ENCODE measurements at places on chromosomes 12 and 14.

DNA sequence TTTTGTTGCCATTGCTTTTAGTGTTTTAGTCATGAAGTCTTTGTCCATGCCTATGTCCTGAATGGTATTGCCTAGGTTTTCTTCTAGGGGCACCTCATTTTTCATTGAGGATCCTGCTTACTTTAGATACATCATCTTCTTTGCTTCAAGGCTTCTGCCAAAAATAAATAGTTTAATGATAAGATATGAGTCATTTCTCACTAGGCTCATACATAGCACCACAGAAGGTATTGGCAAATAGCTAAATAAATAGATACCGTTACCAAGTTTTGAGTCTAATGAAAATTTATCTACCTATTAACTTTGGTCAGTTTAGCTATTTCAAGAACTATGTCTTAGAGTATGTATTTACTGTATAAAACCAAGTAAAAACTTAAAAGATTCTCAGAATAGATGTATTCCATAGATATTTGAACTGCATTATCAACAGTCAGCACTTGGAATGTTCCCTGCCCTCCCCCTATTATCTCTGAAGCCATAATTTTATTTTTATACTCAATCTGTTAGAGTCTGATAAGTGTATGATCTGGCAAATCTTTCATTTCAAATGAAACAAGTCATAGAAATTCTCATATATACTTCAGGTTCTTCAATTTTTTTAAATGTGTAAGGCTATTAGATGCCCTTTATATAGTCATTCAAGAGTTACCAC lies 310.2 kb downstream of the CCDC91 start:
- no peak for DNase-seq

- DNase-seq: no peak
These were observed 4.7 kb upstream of the SLC2A13 start for GRCh38 chr12:40110586-40110985.

GRCh38 chr12:116777245-116777644 lies 39.1 kb downstream of the RNFT2 start:
- DNase-seq: no peak

GRCh38 chr12:105939181-105939721 lies 199.5 kb downstream of the NUAK1 start:
- DNase-seq: no peak

- no peak for DNase-seq
These were observed 243.2 kb downstream of the ANO6 start for GRCh38 chr12:45458854-45459807.

GRCh38 chr14:23110579-23111365 lies 6.0 kb upstream of the CIROP start:
- DNase-seq: no peak

- DNase-seq: no peak
These were observed 6.9 kb upstream of the NUDT14 start for GRCh38 chr14:105187935-105188524.

- no peak for DNase-seq
These were observed 84.6 kb downstream of the SLC38A6 start for GRCh38 chr14:61065656-61066055.

DNA sequence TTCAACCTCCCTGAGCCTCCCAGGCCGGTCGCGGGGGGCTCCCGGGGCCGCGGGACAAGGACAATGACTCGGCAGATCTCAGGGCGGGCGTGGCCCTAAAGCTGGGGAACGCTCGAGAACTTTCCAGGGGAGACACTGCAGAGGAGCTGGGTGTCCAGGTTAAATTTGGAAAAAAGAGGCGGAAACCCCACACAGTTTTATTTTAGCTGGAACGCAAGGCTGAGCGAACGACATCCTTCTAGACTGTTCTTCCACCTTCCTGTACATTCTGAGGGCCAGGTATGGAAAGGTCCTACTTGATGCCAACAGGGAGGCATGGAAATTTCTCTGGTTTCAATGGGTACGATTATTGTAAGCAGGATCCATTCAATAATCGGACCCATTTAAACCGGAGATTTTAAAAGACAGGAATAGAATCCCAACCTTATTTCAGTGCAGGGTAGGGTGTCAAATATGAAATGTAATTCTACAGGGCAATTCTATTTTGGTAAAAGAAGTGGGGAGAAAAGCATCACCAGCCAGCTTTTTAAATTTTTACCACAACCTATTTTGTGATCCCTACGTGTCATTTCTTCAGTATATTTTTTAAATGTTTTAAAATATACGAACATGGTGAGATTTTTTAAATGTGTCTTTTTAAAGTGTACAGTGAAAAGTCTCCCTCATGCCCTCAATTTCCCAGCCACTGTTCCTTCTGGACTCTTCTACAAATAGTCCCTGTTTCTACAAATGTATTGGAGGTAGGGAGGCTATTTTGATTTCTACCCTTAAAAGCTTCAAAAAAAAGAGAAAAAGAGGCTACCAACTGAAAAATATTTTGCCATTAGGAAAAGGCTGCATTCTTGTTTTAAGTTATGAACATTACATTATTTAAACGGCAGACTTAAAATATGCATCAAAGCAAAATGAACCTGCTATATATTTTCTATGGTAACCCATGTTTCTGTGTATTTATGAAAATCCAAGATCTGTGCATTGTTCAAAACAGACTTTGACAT lies 1.1 kb upstream of the UBC start:
- no peak for DNase-seq

- no peak for DNase-seq
These were observed 8.1 kb downstream of the TMEM260 start for GRCh38 chr14:56587701-56588100.

Data from C1 segment of cervical spinal cord (tissue), 14 donors.